GM23248 (cell line): ENCODE measurements at places on chromosomes 12 and 14.

- no peak overlapping the region for H3K27ac ChIP-seq
- H3K36me3 ChIP-seq: no peaks in the 10 kb centered on the region
- no peak overlapping the region for H3K4me3 ChIP-seq
- H3K4me1 ChIP-seq: no peaks in the 10 kb centered on the region
These were observed 43.3 kb upstream of the NT5DC3 start for GRCh38 chr12:103884316-103884715.

- peaks cover 10% of the 10 kb centered on the region; the same call in 1 of the 2 replicates for H3K27me3 ChIP-seq
- no peaks in the 10 kb centered on the region for H3K36me3 ChIP-seq
- DNase-seq: no peak
- H3K4me1 ChIP-seq: no peaks in the 10 kb centered on the region
- no peak overlapping the region for H3K4me3 ChIP-seq
- no peak overlapping the region for H3K27ac ChIP-seq
These were observed 35.2 kb upstream of the TCL1B start for GRCh38 chr14:95651028-95651427.

GRCh38 chr14:90612801-90613200, 203.4 kb downstream of the TTC7B start:
- H3K36me3 ChIP-seq: no peaks in the 10 kb centered on the region
- no peaks in the 10 kb centered on the region for H3K27me3 ChIP-seq
- no peak for DNase-seq
- H3K4me3 ChIP-seq: no peak overlapping the region

- no peak for DNase-seq
- H3K4me1 ChIP-seq: no peaks in the 10 kb centered on the region
- H3K27me3 ChIP-seq: no peaks in the 10 kb centered on the region
- no peaks in the 10 kb centered on the region for H3K36me3 ChIP-seq
- no peak overlapping the region for H3K27ac ChIP-seq
These were observed 281.4 kb downstream of the FLRT2 start for GRCh38 chr14:85811340-85811739.
